Foreskin keratinocyte (primary cell): ENCODE measurements at places on chromosomes 12 and 14. TPM values are rescaled to one million over a fixed set of nuclear protein-coding genes. Genes with fewer than 3 reads are reported as not detected.

DNA sequence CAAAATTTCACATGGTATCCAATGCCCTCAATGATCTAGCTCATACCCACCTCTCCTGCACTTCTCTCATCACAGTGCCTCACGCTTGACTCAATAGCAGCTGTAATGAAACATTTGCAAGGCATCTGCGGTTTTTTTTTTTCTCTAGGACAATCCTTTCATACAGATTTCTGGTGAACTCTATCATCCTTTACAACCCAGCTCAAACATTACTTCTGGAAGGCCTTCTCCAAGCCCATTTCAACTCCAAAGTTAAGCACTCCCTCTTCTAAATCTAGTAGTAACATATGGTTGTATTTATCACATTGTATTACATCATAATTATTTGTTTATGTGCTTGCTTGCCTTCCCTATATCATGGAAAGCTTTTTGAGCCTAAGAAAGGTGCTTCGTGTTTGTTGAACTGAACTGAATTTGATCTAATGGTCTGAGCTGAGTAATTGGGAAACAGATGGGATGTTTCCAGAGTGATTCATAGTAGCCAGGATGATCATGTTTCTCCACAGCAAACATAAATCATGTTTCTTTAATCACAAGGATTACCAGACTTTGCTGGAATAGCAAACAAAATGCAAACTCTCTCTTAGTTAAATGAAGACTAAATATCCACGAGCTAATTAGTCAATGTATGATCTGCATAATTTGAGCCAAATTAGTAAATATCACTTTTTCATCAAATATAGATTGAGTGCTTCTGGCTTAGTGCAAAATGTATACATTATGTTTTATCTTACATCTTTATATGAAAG, 14.3 kb downstream of the CFL2 start:
- DNase-seq = peak; percentile 89

GRCh38 chr12:17296882-17297281, 690.9 kb upstream of the LMO3 start:
- no peak for DNase-seq

GRCh38 chr12:124396544-124397398, 101.9 kb downstream of the RFLNA start:
- no peak for DNase-seq

GRCh38 chr12:5900076-5900475, 45.0 kb downstream of the ANO2 start:
- DNase-seq = no peak

DNA sequence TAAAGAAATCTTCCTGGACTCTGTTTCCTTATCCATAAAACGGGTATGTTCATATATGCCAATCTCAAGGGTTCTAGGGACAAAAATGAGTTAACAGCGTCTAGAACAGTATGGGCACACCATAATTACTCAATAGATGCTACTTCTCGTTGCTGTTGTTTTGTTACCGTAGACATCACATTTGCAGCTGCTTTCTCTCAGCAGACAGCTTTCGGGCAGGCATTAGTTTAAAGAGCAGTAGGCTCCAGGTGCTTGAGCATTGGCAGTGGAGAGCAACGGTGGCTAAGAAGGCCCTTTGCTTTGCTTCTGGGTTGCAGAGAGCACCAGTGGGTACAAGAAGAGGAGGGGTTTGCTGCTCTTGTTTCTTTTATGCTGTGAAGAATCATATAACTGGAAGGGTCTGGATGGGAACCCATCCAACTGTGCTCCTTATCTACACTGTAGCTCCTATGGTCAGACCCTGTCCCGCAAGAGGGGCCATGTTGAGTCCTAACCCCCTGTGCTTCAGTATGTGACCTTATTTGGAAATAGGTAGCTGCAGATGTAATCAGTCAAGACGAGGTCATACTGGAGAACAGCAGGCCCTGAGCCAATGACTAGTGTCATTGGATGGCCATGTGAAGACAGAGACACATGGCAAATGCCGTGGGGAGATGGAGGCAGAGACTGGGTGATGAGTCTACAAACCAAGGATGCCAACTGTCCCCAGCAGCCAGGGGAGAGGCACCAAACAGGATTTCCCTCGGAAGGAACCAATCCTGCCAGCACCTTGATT, 120.0 kb downstream of the RBM19 start:
- no peak for DNase-seq

RNF10 gene
- 85.9 and 87.1 TPM in 2 replicates for total RNA-seq

RERG gene
- not detected in 2 replicates for total RNA-seq

GRCh38 chr14:77204459-77204771, 22.8 kb downstream of the TMEM63C start:
- DNase-seq = no peak

DNA sequence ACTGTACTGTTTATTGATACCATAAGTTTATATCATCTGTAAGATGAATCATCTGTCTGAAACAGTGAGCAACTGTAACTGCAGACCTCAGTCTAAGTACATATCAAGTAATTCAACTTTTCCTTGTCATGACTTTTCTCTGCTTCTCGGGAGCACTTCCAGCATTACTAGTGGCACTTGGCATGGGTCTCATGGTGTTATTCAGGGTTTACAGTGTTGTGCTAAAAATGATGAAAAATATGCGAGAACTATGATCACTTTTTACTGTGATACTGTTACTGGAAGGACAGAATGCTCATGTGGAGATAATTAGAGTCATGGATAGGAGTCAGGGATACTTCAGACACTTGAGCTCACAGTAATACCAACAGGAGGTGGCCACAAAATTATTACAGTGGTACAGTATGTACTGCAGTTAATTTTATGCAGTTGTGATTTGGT, 8.3 kb downstream of the KTN1 start:
- no peak for DNase-seq

GRCh38 chr14:103897075-103897947, 30.9 kb upstream of the TDRD9 start:
- DNase-seq = no peak

AKAP3 gene
- total RNA-seq = 1.2 and 1.7 TPM in 2 replicates

DNA sequence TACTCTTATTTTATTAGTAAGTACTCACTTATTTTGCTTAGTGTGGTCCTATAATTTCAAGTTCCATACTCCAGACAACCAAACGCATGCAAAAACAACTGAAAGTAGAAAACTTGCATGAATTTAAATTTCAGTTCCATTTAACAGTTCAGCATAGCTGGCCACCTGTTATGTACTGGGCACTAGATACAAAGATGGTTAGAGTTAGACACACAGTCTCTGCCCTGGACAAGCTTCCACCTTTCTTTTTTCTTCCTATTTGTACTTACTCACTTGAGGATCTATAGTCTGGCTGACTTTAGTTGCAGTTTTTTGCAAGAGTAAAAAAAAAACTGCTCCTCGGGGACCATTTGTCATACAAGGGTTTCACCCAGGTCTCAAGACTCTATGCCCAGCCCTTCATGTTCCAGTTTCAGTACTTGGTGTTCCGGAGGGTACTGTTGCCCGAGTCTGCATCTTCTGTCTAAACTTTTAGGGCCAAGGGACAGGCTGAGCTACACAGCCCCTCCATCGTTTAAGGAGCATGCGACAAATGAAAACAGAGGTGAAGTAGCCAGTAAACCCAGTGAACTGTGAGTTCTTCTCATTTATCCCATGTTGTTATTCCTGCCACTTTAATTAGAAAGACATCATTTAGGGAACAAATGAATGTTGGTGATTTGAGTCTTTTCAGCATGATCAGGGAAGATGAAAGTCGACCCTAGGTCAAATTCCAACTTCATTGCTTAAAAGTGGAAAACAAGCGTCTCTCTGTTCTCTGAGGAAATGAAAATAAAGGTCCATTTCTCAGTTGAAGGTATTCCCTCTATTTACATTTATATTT, 22.3 kb downstream of the RPGRIP1 start:
- no peak for DNase-seq

- DNase-seq = no peak
These were observed 7.7 kb downstream of the PPP1R3E start for GRCh38 chr14:23294734-23295561.

RBP5 gene
- not detected in 2 replicates for total RNA-seq

DNA sequence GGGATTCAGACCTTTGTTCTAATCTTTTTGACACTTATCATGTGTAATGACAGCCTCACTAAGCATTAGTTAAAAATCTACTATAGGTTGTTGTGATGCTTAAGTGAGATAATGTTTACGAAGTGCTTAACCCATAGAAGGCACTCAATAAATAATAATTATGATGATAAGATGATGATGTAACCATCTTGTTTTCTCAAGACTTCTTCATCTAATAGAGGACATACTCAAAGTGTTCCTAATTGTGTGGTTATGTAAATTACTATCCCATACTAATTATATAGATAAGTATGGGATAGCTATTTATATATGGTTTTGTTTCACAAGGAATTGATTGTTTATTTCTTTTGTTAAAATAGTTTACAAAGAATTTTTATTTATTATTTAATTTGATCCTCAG, 76.9 kb downstream of the MIPOL1 start:
- no peak for DNase-seq

DNA sequence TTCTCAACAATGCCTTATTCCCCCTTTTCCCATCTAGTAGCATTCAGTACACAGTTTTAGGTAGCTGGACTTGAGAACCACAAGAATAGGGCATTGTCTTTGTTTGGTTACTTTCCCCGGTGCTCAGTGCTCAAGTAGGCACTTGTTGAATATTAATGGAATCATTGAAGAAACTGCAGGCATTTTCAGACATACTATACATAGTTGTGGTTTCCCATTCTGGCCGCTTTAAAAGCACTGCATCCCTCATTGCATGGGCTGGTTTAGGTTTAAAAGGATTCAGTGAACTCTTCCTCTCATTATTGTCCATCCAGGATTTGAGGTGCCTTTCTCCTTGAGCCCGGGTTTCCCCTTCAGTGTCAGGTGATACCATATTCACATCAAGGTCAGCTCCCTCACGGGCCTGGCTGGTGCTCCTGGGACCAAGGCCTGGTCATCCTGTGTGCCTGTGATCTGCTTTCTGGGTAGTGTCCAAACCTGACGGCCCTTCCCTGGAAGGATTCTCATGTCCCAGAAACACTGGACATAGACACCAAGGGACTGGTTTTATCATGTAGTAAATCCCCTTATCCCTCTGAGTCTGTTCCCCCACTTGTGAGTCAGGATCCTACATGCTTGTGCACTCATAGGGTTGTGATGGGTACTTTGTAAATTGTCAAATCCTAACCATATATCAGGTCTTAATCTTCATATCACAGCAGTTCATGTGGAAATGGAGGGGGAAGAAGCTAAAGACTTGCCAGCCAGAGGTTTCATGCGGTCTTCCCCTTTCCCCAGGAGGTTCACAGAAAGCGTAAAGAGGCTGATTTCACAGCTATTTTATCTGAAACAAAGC, 7.4 kb downstream of the TCP11L2 start:
- DNase-seq = peak; percentile 71

DNA sequence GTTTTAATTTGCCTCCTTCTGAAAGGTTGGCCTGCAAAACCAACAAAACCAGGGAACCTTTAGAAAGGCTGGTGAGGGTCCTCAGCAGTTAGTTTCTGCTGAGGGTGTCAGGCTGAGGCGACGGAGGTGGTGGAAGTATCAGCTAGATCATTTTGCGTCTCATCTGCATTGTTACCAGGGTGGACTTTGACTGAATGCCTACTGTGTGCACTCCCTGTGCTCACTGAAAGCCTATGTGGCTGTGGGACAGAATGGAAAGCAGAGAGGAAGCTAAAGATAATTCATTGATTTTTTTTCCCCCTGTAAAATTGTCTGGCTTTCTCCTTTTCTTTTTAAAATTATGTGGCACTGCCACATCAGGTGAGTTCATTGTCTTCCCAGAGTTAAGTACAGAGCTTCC, 68.4 kb upstream of the SRSF5 start:
- DNase-seq = no peak

ATL1 gene
- total RNA-seq = 1.8 and 3.4 TPM in 2 replicates
